ENCODE measurements at places on chromosomes 2 and 18.
A peak's percentile ranks its signal among the peaks of the same experiment; 100 is the strongest.

DNA sequence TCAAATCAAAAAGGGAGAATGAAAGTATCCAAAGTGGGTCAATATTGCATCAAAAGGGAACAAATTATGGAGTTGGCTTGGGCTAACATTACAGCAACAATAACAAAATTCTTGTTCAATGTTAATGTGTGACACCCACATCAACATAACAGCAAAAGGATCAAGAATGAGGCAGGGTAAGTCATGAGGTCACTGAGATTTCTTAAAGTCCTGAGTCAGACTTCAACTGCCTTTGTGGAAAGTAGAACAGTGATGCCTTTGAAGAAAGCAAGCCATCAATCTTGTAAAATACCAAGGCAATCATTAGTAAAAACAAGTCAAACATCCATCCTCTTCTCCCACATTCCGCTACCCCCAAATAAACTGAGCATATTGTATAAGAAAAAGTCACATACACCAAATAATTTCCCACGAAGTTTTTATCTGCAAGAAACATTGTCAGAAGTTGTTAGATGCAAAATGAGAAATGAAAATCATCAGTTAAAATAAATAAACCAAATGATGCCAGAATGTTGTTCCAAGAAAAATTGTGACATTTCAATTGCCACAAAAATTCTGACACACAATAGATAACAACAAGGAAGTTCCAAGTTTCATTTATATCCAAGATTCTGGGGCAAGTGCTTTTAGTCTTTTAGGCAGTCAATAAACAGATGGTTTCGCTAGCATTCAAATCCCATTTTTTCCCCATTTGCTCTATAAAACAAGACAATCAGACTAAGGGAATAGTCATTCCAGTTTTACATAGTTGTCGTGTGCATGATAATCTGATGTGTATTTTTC, 216.1 kb upstream of the SETBP1 start:
- peak; percentile 76 for DNase-seq

GRCh38 chr2:201972621-201973255, 60.9 kb upstream of the FZD7 start:
- DNase-seq, result no peak

GRCh38 chr2:49801898-49802450, 647.7 kb upstream of the FSHR start:
- no peak for DNase-seq

DNA sequence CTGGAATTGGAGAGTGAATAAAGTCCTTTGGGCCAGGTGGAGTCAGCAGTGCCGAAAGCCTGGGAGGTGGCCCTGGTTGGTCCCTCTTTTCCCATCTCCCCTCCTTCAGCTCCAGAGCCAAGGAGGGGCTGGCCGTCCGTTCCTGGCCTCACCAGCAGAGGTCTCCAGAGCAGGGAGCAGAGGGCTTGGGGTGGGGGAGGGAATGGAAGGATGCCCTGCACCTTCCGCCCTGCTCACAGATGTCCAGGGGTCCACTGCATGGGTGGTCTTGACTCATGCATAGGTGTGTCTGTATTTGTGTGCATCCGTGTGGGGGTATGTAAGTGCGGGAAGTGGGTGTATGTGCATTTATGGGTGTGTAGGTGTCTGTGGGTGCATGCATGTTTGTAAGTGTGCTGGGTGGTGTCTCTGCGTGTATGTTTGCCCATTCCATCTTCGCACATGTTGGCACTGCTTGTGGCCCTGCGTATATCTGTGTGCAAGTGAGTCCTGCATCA, 201.8 kb downstream of the ZFP36L2 start:
- DNase-seq, result peak; percentile 71

DNA sequence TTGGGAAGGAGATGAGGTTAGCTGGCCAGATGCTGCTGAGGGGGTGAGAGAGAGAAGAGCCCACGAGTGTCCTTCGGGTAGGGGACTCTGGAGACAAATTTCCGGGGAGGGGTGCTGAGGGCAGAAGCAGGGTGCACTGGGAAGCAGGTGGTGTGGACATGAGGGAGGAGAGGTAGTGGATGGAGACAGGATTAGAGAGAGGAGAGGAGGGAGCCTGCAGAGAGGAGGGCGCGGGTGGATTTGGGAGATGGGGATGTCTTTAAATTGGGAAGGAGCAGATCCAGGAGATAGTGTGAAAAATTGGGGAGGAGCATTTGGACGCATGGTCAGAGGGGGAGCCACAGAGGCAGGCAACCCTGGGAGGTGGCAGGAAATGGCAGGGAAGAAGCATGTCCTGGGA, 154.7 kb downstream of the DYSF start:
- no peak for DNase-seq
